ENCODE measurements at places on chromosomes 6 and 20.

- DNase-seq: no peak
Measured at GRCh38 chr6:152874846-152875568, 107.8 kb downstream of the FBXO5 start.

DNA sequence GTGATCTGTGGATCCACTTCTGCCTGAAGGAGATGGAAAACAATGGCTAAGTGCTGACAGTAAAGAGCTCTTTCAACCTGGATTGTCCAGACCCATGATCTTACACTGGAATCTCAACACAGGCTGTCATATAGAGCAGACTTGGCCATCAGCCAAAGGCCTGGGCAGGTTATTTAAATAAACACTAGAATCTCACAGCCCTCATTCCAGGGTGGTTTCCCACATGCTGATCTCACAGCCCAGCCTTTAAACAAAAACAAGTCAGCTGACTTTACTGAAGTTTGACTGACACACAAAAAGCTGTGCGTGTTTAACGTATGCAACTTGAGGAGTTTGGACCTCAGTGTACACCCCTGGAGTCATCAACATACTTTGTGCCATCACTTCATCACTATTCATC is 28.4 kb downstream of the SYNDIG1 start:
- DNase-seq: no peak

GRCh38 chr6:144360401-144360800 is 75.3 kb downstream of the UTRN start:
- DNase-seq: no peak

GRCh38 chr6:118377711-118378414 is 170.2 kb upstream of the PLN start:
- DNase-seq: no peak
